NCI-H1092 treated with DMSO at 0.1 percent for 48 hours (cell line): ENCODE measurements at places on chromosomes 7 and 10.

DNA sequence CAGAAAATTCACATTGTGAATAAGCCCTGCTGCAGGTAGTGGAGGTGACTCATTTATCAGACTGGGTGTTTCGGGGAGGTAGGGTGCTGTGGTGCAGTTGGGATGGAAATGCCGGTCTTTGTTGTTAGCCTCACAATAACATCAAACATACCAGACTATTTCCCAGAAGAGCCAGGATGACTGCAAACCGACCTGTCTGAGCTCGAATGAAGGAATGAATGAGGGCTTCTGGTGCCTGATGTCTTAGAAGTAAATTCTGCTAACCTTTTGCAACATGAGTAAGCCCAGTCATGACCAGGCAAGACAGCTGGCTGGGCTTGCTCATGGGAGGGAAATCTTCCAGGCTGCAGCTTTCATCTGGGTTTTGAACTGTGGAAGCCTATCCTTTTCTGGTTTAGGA is 2.4 kb upstream of the VDAC2 start:
- no peak for DNase-seq

GRCh38 chr10:118445535-118445934 is 103.4 kb upstream of the FAM204A start:
- DNase-seq, result no peak

DNA sequence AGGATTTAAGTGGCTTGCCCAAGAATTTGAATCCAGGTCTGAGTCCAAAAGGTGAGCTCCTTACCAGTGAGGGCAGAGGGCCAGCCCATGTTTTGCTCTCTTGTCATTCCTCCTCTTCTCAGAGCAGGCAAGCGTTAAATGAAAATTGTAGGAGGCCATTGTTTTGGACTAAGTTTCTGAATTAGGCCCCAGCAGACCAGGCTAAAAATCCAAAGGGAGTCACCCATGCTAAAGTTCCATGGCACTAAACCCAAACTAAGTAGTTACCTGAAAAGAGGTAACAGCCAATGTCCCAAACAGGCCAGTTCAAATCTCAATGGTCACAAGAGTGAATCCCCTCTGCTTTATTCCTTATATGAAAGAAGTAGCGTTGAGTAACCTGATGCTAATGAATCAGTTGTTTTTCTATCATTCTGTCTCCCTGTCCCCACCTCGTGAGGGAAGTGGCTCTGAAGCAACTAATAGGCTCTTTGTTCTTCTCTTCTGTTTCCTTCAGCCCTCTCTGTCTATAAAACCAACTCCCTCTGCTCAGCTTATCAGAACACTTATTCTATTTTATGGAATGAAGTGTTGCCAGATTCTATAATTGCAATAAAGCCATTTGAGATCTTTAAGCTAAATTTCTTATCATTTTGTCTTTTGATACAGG is 17.5 kb upstream of the CDH23 start:
- DNase-seq, result no peak

DNA sequence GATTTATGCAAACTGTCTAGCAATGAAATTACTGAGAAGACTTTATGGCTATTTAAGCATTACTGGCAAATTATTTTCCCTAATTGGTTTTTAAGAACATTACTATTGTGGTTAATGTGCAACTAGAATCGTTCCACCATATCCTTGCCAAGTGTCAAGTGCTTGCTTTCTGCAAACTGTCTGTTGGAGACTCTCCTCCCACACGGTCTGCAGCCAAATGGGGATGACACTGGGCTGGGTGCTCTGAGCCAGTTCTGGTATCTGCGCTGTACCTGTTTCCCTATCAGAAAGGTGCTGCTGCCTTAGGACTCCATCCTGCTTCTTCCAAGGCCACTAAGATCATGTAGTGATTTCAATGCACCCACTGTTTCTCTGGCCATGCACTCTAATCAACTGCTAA is 110.4 kb downstream of the RAMP3 start:
- peak; percentile 49 for DNase-seq

- DNase-seq, result no peak
Measured at GRCh38 chr10:87058171-87058570, 36.5 kb downstream of the GLUD1 start.

DNA sequence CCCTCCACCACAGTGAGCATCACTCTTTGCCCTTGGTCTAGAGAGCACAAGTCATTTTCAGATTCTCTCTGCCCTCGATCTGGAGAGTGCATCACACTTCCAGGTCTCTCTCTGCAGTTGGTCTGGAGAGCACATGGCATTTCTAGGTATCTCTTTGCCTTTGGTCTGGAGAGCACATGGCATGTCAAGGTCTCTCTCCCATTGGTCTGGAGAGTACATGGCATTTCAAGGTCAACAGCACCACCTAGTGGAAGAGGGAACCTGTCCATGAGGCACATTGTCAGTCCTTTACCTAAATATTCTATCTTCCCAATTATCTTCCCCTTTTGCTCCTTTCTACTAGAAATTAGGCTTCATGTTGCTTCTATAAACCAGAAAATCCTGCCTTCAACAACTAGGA is 1139.4 kb downstream of the XPNPEP1 start:
- no peak for DNase-seq

DNA sequence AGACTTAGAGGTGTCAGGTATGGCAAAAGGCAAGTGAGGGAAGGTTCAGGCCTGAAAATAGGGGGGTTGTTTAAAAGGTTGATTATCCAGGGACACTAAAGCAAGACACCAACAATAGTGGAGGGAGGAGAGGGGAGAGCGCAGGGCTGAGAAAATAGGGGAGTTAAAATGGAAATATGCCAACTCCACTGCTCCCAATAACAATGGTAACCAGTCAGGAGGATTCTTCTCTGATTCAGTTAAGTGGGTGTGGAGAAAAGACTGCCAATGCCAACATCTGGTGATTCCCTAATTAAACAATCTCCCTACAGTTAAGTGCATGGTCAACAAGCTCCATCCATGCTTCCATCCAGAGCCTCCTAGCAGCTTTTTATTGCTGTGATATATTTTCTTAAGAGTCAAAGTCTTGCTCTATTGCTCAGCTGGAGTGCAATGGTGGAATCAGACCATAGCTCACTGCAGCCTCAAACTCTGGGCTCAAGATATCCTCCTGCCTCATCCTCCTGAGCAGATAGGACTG is 183.3 kb downstream of the JAZF1 start:
- DNase-seq, result peak; percentile 98

DNA sequence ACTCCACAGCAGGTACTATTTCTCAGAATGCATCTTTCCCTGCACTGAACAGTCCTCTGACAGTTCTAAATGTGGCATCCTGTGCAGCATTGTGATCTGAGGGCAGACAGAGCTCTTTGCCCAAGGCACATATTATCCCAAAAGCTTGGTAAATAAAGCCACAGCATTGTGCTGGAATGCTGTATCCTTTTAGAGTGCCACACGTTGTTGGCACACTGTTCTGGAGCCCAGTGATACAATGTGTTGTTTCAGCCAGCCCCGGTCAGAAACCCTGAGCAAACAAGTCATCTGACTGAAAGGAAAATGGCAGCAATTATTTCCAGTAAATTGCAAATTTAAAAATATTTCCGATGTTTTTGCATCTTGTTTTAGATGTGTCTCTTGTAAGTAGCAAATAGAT is 45.4 kb downstream of the NAMPT start:
- no peak for DNase-seq

GRCh38 chr7:9961161-9961922 is 1012.3 kb upstream of the PHF14 start:
- DNase-seq, result no peak

- no peak for DNase-seq
Measured at GRCh38 chr10:92081641-92082040, 158.1 kb downstream of the BTAF1 start.

- DNase-seq, result no peak
Measured at GRCh38 chr10:114271779-114272167, 32.7 kb downstream of the VWA2 start.

GRCh38 chr7:64101943-64102655 is 56.9 kb downstream of the ZNF727 start:
- no peak for DNase-seq

DNA sequence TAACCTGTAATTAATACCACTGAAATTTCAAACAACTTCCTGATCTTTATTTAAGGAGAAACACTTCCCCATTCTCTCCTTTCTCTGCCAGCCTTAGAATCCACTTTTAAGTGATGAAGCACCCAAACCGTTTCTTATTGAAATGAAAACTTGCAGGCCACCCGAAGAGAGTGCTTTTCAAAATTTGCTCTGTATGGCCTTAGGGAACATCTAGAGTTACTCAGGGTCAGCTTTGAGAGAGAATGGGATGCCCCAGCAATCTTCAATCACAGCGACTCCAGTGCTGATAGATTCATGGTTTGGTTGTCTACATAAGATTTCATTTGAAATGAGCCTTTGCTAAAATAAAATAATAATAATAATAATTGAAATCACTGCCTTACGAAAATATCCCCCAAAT is 323.1 kb downstream of the PCLO start:
- DNase-seq, result no peak

- peak; percentile 1 for DNase-seq
Measured at GRCh38 chr10:120431251-120431651, 25.8 kb upstream of the PLPP4 start.

DNA sequence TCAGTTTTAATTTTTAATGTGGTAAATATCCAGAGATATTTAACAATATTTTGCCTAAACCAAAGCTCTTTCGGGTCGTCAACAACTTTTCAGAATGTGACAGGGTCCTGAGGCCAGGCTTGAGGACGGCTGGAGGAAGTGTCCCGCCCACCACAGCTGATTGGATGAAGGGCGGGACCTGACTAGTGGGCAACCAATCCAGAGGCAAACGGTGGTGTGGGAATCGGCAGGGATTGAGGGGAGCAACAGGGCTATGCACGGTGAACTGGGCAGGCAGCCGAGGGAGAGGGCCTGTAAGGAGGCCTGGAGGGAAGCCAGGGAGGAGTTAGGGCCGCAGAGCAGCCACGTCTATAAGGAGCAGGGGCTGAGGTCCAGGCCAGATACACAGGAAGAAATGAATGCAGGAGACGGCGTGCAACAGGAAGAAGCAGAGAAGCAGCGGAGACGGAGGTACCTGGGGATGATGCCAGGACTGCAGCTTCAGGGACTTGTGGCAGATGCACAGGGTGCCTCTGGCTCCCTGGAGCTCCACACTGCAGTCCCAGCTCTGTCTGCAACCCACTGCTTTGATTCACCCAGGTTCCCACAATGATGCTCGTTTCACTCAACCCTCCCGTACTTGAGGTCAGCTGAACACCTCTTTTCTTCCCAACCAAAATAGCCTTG is 46.1 kb upstream of the ZMIZ1 start:
- no peak for DNase-seq

GRCh38 chr10:98943681-98944080 is 292.0 kb downstream of the HPSE2 start:
- no peak for DNase-seq

DNA sequence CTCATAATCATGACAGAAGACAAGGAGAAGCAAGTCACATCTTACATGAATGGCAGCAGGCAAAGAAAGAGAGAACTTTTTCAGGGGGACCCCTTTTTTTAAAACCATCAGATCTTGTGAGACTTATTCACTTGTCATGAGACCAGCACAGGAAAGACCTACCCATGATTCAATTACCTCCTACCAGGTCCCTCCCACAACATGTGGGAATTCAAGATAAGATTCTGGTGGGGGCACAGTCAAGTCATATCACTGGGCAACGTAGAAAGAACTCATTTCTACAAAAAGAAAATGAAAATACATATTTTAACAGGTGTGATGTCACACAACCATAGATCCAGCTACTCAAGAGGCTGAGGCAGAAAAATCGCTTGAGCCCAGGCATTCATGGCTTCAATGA is 304.1 kb downstream of the IPMK start:
- DNase-seq, result no peak
